ENCODE measurements at places on chromosomes 7 and 10. TPM values are rescaled to one million over a fixed set of nuclear protein-coding genes. Genes with fewer than 3 reads are reported as not detected.

DNA sequence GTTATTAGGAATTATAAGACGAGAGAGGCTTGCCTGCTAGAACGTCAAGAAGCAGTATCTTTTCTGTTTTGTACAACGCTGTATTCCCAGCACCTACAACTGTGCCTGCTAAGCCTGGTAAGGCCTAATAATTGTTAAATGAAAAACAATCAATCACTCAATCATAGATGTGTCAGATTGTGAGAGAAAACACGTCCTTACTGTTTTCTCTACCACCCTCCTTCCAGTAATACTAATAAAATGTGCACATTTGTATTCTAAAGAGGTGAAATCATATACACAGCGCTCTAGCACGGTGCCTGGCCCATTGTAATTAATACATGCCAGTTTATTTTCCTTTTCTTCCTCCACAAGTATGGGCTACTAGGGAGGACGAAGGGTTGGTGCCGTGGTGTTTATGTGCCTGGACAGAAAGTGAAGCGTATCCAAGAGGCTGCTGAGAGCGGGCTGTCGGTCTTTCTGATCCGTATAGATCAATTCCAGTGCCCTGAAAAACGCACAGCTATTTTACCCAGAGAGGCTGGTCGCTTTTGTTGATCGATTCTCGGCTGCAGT is 1.5 kb upstream of the AUTS2 start:
- no peak for DNase-seq

GRCh38 chr7:132446666-132447278 is 129.5 kb downstream of the PLXNA4 start:
- no peak for DNase-seq

- DNase-seq: no peak
Observed at GRCh38 chr7:13743226-13743625, 246.2 kb downstream of the ETV1 start.

DNA sequence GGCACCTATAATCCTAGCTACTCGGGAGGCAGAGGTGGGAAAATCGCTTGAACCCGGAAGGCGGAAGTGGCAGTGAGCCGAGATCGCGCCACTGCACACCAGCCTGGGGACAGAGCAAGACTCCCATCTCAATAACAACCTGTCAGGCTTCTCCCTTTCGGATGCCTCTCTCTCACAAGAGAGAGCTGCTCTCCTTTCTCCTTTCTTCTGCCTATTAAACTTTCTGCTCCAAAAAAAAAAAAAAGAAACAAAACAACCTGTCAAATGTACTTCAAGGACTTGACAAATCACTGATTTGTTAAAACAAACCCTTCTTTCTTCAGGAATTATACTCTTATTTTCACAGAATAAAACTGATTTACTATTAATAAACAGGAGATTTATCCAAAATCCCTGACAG is 3.6 kb downstream of the PSAP start:
- no peak for DNase-seq

DNA sequence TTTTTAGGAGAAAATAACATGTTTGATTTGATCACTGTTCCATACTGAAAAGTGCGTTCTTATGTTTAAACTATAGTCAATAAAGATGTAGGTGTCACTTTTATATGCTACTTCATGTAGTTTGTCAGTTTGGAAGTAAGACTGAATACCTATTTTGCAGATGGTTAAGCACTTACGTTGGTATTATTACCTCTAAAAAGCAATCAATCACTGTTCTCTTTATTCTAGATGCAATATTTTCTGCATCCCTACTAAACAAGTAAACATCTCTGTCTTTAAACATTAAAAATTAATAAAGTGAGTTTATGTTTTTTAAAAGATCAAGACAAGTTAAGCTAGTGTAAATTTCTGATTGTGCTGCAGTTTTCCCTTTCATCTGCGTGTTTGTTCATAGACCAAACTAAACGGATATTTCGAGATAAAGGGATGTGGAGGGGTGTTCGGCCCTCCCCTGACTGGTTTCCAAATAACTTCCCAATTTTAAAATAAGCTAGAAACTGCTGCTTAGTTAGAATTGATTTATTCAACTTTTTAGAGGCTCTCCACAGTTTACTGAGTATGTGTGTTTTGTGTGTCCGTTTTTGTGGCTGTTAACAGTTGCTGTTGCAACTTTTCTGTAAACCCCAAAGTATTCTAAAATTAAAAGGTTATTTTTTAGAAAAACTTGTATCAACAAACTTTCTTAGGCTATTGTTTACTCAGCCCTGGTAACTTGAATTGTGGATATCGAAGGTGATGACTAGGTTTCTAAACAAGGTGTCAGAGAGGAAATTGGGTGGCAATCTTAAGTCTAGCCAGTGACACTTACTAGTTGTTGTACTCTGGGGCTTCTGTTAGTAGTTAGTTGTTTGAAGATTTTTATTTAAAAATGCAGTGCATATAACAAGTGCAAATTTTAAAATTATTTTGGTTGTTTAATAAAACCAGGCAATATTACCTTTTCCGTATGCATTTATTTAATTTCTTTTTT is 974 bp downstream of the KIF11 start:
- DNase-seq: no peak

CYP3A7 gene
- not detected for total RNA-seq

DNA sequence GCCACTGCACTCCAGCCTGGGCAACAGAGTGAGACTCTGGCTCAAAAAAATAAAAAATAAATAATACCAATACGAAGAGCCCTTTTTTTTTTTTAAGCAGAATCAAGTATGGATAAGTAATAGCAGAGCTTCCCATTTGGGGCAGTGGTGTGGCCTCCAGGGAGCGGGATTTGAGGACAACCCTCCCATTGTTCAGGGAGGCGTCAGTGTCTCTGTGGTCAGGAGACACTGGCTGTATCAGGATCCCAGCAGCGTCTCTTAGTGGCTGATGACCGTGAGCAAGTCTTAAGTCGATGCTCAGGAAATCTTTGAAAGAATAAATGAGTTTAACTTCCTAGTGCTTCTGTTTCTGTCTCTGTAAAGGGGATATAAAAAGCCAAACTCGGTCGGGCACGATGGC is 25.2 kb upstream of the SH2B2 start:
- DNase-seq: no peak

IGF2BP3 gene
- total RNA-seq: 80.2 TPM

DNA sequence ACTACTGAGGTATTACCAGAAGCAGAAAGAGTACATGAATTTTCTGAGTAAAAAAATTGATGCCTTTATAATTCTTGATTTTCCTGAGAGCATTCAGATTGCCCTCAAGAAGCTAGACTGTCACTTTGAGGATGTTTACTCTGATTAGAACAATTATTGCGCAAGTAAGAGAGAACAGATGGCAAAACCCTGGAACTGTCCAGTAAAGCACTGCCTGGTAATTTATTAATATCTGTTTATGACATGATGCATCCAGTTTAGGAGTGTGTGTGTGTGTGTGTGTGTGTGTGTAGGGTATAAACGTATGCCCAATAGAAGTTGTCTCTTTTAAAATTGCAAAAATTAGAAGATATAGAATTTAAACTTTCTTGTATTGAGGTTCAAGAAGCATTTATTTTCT is 379.7 kb downstream of the PHTF2 start:
- no peak for DNase-seq

All from Panc1 (cell line).